Stimulated activated CD8-positive, alpha-beta memory T cell treated with anti-CD3 and anti-CD28 coated beads, Interleukin-7, amount 100 ng/mL, for 4 hours (primary cell): ENCODE measurements at places on chromosomes 16 and 17.

DNA sequence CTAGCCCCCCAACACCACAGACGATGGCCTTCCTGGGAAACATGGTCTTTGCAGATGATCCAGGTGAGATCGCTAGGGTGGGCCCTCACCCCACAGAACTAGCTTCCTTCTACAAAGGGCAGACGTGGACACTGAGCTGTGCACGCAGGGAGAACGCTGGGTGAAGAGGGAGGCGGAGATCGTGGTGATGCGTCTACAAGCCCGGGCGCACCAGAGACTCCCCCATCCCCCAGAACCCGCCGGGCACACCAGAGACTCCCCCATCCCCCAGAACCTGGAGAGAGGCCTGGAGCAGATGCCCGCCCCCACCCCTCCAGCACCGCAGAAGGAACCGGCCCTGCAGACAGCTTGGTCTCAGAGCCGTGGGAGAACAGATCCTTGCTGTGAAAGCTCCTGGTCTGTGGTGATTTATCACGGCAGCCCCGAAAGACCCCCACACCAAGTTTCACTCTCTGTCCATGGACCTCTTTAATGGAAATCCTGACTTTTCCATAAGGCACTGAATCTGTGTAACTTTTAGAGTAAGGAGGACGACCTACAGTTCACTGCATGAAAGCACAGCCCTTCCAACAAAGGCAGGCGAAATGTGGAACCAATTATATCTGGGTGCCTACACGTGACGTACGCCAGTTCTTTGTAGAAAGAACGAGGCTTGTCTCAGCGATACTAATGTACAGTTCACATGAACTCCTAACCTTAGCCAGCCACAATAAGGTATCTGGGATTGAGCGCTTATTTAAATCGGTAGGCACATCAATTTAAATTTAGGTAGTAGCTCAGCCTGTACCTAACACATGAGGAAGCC is 88.5 kb downstream of the ANKRD11 start:
- DNase-seq, result no peak

DNA sequence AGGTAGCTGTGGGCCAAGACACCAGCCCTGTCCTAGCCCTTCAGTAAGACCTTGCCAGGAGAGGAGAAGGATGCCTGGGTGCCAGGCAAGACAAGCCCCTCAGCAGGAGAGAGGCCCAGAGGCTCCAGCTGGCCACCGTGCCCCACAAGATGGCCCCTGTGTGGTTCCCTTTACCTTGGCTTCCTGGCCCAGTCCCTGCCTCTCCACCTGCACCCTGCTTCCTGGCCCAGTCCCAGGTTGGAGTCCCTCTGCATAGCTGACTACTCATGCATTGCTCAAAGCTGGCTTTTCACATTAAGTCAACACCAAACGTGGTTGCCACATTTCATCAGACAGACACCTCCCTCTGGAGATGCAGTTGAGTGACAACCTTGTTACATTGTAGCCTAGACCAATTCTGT is 4.0 kb downstream of the SYNGR3 start:
- DNase-seq, result no peak

GRCh38 chr17:19317359-19318095 is 45.0 kb downstream of the B9D1 start:
- no peak for DNase-seq

DNA sequence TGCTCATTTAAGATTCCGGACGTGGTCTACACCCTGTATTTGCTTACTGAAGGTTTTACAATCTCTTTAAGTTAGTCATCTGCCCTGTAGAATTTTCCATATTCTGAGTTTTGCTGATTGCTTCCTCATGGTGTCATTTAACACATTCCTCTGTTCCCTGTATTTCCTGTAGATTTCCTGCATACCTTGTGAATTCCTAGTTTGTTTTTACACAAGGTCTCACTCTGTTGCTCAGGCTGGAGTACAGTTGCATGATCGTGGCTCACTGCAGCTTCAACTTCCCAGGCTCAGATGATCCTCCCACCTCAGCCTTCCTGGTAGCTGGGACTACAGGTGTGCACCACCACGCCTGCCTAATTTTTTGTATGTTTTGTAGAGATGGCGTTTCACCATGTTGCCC is 66.8 kb downstream of the CMIP start:
- DNase-seq, result no peak

DNA sequence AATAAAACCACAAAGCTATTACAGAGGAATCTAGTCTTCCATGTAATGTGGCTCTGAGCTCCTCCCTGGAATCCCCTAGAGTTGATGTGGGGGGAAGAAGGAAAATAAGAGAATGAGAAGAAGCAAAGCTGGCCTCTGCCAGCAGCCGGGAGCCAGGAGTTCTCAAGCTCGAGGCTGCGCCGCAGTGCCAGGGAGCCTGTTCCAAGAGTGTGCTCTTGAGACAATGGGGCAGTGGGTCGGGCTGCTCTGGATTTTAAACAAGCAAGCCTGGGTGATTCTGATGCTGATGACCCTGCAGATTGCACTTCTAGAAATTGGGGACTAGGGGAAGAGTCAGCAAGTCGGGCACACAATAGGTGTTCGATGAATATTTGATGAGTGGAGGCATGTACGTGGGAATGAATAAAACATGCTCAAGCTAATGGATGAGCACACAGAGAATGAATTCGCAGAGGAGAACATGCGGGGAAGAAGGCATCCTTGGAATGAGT is 119.9 kb downstream of the CMIP start:
- DNase-seq, result no peak

GRCh38 chr16:67395458-67396158 is 2.3 kb upstream of the TPPP3 start:
- no peak for DNase-seq
